MM.1S (cell line): ENCODE measurements at places on chromosomes 7 and 10.

DNA sequence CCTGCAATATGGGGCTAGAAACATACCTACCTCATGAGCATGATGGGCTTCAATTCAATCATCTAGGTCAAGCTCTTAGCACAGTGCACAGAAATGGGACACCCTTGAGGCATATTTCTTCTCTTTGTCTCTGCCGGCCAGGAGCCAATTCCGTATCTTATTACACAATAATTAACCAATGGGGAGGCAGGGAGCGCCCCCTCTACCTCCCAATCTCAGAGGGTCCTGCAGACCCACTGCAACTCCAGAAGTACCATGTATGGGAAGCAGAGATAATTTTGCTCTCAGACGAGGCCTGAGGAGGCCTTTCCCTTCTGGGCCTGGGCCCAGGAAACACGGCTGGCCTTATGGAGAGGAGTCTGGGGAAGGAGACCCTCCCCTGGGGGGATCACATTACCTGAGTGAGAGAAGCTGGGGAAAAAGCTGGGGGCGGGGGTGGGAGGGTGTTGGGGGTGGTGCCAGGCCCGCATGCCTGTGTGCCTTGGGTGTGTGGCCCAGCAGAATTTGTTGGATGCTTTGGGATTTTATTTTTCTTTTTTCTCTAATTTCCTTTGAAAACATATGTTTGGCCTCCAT, 155.5 kb downstream of the UBE2H start:
- DNase-seq, result no peak

- DNase-seq, result no peak
Measured at GRCh38 chr7:92797693-92798092, 38.7 kb downstream of the CDK6 start.

DNA sequence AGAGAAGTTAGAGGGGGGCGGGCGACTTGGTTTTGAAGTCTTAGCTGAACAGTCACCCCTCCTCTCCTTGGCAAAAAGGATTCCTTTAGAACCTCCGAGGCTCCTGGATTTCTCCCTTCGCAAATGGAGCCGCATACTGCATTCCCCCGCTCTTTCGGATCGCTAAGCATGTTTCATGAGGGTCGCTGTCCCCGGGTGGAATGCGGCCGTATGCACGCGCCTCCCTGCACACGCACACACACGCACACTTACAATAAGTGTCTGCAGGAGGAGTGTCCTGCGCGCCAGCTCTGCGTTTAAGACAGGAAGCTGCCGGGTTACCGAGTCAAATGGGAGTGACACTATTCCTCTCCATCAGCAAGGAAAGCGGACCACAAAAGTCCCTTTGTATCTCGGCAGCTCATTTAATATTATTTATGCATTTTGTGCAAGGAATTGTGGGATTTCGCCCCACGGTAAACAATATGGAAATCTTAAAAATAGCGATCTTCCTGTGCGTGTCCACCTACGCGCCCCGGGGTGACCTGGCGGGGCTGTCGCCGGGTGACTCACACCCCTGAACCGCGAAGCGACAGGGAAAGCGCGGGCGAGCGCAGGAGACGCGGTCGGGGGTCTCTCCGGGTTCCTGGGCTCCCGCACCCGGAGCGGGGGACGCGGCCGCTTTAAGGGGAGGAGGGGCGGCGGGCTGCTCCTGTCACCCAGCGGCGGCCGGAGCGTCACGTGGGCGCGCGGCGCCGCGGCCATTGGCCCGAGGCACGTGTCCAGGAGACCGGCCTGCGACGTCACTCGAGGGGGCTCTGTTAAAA, 988 bp upstream of the EN2 start:
- no peak for DNase-seq

GRCh38 chr7:44382459-44383265, 57.3 kb upstream of the CAMK2B start:
- DNase-seq, result no peak

GRCh38 chr7:135102372-135102771, 45.5 kb upstream of the TMEM140 start:
- no peak for DNase-seq

- DNase-seq, result no peak
Measured at GRCh38 chr7:98617960-98618418, 904 bp downstream of the NPTX2 start.

DNA sequence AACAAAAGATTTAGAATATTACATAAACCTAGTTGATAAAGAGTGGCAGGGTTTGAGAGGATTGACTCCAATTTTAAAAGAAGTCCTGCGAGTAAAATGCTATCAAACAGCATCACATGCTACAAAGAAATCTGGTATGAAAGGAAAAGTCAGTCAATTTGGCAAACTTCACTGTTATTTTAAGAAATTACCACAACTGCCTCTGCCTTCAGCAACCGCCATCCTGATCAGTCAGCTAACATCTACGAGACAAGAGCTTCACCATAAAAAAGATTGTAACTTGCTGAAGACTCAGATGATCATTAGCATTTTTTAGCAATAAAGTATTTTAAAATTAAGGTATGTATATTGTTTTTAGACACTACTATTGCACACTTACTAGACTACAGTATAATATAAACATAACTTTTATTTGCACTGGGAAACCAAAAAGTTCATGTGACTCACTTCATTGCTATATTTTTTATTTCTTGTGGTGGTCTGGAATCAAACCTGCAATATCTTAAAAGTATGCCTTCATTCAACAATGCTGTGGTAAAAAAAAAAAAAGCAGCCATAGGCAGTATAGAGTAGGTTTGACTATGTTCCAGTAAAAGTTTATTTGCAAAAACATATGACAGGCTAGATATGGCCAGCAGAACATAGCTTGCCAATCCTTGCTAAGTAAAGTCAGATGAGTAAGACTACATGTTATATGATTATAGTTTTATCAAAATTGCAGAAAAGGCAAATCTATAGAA, 74.4 kb downstream of the GLCCI1 start:
- no peak for DNase-seq

DNA sequence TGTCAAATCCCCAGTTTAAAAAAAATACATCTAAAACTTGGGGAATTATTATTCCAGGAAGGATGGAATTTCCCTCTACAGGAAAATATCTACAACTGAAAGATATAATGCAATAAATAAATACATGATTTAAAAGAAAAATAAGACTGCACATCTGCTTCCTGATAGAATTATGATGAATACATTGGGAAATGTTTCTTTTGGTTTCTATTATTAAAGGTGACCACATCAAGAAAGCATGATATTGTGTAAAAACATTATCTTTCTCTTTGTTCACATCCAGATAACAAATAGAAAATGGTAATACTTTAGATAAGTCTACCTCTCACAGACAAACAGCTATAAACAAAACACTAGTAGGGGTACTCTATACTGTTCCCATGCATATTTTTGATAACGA, 19.2 kb downstream of the SEMA3D start:
- no peak for DNase-seq

GRCh38 chr7:99928994-99929729, at the start of gene GJC3:
TSS of gene GJC3 (minus strand) at chr7:99929620. CDS start at chr7:99929620, 0 bp downstream.
- peak; percentile 37 for DNase-seq

DNA sequence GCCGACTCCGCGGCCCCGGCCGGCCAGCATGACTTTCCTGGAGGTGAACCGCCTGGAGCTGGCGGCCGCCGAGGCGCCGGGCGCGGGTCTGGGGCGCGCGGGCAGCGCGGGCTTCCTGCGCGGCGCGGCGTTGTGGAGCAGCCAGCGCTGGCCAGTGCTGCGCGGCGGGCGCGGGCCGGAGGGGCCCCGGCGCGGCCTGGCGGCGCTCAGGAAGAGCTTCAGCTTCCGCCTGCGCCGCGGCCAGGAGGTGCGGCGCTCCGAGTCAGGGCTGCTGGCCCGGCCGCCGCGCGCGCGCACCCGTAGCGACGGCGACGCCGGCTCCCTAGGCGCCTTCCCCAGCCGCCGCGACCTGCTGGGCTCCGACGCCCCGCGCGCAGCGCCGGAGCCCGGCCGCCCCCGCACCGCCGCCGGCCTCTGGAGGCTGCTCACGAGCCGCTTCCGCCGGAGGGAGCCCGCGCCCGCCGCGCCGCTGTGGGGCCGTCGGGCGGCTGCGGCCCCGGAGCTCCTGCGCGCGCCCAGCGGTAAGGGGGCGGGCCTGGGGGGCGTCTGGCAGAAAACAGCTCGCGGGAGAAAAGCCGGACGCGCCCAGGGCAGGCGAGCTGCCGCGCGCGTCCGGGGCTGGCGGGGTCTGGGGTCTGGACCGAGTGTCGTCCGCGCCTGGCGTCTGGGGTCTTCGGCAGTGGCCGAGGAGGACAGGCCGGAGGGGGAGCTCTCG, 29.0 kb downstream of the AGAP3 start:
- DNase-seq, result no peak

DNA sequence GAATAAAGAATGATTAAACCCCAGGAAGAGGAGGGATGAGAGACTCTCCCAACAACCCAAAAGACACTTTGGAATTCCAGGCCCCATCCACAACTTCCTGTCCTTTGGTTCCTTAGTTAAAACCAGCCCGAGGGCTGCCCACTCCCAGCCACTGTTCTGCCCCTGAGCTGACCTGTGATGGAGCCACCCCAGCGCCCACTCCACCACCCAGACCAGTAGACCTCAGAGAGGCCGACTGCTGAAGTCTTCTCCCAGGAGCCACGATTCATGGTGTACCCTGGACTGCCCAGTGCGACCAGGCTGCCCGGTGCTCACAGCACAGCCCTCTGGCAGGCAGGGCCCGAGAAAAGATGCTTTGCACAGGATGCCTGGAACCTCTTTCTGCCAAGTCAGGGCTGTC, 6.7 kb downstream of the VSTM4 start:
- no peak for DNase-seq

DNA sequence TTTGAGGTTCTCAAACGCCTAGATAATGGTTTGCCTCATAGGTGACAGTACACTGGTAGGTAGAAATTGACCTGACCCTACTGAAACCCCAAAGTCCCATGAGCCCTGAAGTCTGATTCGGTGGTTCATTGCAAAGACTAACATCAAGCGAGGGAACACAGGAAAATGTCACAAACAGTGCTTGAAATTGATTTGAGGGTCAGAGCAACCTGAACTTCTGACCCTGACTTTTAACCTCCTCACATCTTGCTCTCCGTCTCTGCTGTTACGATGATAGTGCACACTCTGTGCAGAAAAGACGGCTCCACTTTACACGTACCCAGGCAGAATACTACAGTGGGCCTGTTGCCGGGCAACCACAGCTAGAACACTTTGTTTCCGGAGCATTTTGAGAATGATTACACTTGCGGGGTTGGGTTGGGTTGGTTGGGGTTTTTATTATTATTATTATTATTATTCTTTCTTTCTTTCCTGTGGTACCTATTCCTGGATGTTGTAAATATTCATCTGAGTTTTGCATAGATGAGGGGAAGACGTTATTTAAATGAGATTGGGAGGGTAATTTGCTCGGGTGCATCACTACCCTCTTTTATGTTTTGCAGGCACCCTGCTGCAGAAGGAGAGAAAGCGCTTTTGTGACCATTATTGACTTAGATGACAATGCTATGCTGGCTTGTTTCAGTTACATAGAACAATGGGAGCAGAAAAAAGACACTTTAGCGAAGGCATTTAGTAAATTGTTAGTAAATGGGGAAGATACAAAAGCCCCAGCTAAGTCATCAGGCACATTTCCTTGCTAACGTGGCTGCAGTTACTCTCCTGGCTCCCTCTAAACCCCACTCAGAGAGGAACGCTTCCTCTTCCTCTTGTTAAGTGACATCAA, 438.1 kb upstream of the NRP1 start:
- DNase-seq, result no peak

- DNase-seq, result no peak
Measured at GRCh38 chr10:27019827-27020226, 80.5 kb downstream of the ANKRD26 start.

DNA sequence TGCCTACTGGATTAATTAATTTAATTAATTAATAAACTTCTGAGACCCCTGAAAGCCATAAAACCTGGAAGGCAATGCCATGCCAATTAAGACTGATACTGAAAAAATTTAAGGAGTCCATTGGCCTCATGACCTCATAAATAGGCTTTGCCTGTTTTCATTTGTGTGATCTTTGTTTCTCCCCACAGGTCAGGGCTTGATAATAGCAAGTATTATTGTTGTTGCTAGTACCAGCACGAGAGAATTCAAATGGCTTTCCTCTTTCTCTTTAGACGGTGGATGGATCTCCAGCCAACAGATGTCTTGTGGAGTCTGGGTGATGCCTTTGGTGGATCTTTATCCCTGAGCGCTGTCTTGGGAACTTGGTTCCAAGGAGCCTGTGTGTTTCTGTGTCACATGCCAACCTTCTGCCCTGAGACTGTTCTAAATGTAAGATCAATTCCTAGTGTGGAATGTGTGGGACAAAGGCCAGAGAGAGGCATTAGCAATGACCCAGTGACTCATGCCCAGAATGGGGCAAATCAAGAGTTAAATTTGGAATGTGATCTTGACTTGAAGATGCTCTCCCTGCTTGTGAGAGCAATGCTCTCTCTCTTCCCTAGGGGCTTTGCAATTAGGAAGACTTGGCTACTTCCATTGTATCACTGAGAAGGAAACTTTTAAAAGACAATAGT, 17.7 kb downstream of the ACSM6 start:
- no peak for DNase-seq

DNA sequence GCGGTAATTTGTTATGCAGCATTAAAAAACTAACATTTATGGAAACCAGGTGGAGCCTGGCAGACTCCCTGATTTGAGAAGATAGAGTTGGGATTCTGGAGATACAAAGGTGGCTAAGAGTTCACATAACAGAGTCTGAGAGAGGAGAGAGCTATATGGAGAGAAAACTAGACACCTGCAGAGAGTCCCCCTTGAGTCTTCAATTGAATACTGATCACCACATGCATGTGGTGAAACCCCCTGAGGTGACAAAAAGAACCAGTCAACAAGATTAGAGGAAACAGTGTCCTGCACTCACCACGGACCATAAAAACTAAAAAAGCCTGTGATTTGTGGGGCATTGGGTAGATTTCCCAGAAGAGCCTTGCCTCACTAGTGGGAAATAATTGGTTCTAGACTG, 10.1 kb downstream of the GIMAP2 start:
- no peak for DNase-seq

- DNase-seq, result no peak
Measured at GRCh38 chr10:124058346-124059003, 34.9 kb downstream of the CHST15 start.

GRCh38 chr7:112172870-112173567, 33.2 kb downstream of the DOCK4 start:
- no peak for DNase-seq

- DNase-seq, result peak; percentile 50
Measured at GRCh38 chr10:6678211-6678803, 98.2 kb upstream of the PRKCQ start.
